ENCODE measurements at places on chromosomes 11 and 22.

DNA sequence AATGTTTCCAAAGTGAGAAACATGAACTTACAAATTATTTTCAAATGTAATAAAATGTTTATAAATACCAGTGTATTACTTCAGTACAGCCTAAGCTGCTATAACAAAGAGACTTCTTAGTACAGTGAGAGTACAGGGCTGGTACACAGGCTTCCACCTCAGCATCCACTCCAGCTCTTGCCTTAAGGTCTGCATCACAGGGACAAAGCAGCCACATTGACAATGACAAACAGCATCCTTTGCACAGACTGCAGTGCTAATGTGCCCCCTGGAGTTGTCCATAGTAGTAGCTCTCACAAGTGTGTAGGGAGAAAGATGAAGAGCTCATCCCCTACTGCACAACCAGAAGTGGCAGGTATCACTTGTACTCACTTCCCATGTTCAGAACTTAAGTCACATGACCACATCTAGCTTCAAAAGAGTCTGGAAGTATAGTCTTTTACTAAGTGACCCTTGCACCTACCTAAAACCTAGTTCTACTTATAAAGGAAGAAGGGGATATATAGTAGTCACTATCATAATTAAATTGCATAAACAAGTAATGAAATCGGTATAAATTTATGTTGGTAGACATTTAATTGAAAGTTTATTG lies 10.7 kb upstream of the LIPT2 start:
- no peak for DNase-seq

- DNase-seq = no peak
Observed at GRCh38 chr11:87666730-87667129, 508.5 kb downstream of the RAB38 start.

DNA sequence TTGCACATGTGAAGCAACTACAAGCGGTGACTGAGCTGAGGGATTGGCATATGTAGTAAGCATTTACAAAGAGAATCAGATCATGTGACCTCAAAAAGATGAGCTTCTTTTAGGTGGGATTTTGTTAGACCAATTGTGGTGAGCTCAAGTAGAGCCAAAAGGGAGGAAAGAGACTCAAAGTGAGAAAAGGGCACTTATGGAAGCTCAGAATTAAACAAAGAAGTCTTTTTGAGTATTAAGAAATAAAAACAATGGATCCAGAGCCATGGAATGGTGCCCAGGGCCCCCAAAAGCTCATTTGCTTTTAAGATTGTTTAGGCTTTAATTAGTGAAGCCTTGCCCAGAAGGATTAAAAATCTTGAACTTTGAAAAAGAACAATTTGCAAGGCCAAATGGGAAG lies 246.7 kb upstream of the MPPED2 start:
- no peak for DNase-seq

DNA sequence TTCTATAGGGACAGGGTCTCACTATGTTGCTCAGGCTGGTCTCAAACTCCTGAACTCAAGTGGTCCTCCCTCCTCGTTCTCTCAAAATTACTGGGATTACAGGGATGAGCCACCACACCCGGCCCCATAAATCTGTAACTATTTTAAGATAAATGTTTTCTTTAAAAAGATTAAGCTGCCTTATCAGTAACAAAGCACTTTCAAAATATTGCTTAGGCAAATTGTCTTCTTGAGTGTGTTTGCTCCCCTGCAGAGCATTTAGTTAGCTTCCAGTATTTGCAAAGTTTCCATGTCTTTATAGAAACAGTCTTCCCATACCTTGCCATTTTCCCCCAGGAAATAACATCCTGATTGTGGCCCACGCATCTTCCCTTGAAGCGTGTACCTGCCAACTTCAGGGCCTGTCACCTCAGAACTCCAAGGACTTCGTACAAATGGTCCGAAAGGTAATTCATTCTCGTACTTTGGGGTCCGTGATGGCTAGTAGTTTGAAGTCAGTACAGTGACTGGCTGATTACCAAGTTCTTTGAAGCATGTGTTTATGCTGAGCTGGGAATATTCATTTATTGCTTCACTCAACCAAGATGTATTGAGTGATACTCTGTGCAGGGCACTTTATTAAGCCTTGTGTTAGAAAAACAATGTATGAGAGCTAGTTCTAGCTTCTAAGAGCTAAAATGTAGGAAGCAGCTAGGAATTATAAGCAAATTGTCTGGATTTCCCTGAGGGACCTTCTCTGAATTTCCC lies 30.4 kb upstream of the CRTAM start:
- DNase-seq = no peak

GRCh38 chr11:117841551-117842031 lies 17.0 kb upstream of the FXYD2 start:
- no peak for DNase-seq

DNA sequence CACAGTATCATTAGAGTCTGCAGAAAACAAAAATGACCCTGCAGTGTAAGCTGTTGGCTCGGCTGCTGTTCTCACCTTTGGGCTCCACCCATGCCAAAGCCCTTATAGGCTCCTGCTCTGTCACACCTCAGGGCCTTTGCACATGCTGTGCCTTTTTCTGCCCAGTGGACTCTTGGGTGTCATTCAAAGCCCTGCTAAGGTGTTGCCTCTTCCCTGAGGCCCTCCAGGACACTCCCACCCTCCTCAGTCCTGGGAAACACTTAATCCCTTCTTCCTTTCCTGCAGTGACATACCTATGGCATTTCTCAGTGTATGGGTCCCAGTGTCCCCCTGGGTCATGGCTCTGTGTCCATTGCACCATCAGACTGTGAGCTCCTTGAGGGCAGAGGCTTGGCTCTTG lies 29.1 kb upstream of the CACNG2 start:
- no peak for DNase-seq
